Ureter (tissue), 1 donor: ENCODE measurements at places on chromosomes 13 and 19. TPM values are rescaled to one million over a fixed set of nuclear protein-coding genes. Genes with fewer than 3 reads are reported as not detected.

The ZNF528 gene
- total RNA-seq: 56.3 TPM

The CBARP gene
- total RNA-seq: 0.73 TPM

The RABAC1 gene
- 87.1 TPM for total RNA-seq

The MAP4K1 gene
- total RNA-seq: 9.0 TPM

The COG6 gene
- 30.4 TPM for total RNA-seq

The PLD3 gene
- total RNA-seq: 137 TPM

The AMH gene
- total RNA-seq: 1.3 TPM

The AKT2 gene
- 128 TPM for total RNA-seq

DNA sequence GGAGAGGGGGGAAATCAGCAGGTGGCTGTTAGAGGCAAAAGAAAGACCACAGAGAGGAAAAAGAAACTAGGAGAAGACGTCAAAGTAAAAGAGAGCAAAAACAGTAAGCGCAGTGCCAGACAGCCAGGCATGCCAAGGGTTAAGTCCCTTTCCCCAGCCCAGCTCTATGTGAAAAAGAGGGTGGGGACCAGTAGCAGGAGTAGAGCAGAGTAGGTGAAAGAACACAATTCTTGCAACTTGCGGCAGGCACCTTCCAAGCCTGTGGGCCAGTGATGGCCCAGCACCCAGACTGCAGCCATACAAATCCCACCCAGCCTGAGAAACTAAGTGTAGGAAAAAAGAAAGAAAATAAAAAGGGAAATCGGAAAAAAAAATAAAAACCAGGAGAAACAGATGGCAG is 64.2 kb upstream of the ZNF85 start:
- DNase-seq: peak; percentile 3

- no peak for DNase-seq
Observed at GRCh38 chr19:7602935-7603497, 7.4 kb downstream of the CAMSAP3 start.

DNA sequence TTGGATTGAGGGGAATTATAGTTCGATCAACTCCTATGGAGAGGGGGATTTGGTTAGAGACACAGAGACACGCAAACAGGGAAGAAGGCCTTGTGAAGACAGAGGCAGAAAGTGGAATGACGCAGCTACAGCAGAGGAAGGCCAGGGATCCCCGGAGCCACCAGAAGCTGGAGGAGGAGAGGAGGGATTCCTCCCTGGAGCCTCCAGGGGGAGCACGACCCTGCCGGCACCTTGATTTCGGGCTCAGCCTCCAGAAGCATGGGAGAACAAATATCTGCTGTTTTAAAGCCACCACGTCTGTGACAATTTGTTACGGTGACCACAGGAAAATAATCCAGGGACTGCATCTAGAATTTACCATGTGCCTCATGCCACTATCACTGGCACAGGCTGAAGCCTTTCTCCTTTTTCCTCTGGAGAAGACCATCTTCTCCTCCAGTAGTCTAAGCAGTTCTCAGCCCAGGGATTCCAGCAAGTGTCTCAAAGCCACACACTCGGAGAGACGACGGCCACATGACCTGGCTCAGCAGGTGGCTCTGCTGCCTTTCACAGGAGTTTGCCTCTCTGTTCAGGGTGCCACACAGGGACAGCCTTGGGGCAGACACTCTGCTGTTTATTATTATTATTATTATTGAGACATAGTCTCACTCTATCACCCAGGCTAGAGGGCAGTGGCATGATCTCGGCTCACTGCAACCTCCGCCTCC is 39.9 kb upstream of the CCNE1 start:
- peak; percentile 60 for DNase-seq

DNA sequence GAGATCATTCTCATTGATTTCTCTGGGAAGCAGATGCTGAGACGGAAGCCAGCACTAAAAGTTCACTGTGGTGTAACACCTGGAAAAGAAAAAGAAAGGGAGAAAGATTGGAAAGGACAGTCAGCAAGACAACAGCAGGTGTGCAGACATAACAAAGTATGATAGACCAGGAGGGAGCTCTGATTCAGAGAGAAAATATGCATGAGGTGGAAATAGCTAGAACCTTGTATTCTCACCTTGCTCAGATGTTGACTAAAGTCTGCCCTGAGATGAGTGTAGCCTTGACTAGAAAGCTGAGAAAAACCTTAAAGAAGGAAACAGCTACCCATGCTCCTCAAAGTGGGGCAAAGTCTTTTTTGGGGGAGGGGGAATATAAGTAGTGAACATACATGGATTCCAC is 1711.8 kb downstream of the EFNB2 start:
- DNase-seq: no peak

DNA sequence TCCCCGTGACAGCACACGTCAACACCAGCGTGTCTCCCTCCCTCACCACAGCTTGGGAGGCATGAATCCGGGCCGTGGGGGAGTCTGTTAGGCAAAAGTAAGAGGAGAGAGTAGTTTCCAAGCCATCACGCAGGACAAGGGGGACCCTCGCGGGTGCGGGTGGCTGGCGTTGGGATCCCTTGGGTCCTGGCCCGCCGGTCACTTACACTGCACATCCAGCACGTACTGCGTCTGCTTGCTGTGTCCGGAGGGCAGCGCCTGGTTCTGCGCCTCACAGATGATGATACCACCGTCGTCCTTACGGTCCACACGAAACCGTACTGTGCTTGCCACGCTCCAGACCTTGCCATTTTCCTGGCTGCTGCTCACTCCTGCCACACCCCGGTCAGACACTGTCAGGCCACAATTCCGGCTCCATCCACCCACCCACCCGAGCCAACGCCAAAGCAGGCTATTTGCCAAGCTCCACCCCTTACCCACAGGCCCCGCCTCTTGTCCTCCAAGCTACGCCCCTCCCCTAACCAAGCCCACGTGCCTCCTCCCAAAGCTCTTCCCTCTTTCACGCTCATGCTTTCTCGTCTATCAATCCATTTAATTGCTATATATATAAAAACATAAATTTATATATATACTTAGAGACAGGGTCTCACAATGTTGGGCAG is 6.6 kb upstream of the ZNF428 start:
- no peak for DNase-seq

DNA sequence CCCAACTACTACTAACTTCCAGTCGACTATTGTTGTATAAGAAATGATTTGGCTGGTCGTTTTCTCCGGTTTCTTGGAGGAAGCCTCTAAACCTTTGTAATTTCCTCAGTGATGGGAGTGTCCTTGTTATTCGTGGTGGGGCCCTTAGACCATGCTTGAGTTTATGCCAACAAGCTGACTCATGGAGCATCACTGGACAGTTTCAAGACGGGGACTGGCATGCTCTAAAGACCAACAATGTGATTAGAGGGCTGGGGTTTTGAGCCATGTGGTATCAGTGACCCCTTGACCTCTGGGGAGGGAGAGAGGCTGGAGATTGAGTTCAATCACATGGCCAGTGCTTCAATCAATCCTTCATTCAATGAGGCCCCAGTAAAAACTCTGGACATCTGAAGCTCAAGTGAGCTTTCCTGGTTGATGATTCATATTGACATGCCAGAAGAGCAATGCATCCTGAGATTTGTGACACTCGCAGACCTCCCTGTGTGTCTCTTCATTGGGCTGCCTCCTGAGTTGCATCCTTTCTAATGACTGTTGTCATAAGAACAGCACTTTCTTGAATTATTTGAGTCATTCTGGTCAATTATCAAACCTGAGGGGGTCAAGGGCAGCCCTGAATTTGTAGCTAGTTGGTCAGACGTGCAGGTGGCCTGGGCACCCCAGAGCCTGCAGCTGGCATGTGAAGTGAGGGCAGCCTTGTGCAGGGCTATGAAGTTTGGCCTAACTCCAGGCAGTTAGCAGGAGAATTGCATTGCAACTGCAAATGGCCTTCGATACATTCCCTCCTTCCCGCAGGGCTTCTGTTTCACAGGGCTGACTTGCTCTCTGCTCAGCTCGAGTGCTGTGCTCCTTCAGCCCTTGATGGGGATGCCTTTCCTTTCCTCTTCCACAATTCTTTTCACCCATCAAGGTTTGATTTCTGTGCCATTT is 246.5 kb downstream of the FGF9 start:
- no peak for DNase-seq

GRCh38 chr13:88592105-88592504 is 920.9 kb downstream of the SLITRK5 start:
- DNase-seq: no peak

DNA sequence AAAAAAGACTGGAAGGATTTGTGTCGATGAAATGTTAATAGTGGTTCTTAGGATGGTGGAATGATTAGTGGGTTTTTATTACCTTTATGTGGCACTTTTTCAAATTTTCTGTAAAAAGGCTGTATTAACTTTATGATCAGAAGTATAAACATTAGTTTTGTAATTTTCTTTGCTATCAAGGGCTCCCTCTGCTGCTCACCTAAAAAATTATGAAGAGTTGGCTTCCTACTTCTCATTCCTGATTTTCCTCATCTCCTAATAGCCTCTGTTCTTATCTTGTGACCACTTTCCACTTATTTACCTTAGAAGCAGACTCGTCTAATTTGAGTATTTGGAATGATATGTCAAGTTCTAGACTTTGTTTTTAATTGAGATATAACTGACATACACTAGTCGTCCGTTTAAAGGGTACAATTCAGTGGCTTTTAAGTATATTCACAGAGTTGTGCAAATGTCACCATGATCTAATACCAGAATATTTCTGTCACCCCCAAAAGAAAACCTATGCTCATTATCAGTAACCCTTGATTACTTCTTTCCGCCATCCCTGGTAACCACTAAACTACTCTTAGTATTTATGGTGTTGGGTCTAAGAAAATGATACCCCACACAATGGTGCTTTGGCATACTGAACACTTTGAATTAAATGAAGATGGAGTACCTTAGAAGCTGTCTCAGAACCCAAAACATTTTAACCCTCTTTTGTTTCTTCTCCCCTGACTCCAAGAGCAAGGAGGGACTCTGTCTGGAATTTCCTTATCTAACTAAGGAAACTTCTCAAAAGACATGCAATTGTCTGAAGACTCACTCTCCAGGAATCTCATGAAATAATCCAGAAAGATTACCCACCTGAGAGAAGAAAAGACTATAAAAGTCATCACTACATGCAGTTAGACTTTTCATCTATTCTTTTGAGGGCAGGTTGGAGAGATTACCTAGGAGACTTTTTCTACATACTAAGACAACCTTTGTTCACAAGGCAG is 311.3 kb downstream of the DLEU7 start:
- no peak for DNase-seq

DNA sequence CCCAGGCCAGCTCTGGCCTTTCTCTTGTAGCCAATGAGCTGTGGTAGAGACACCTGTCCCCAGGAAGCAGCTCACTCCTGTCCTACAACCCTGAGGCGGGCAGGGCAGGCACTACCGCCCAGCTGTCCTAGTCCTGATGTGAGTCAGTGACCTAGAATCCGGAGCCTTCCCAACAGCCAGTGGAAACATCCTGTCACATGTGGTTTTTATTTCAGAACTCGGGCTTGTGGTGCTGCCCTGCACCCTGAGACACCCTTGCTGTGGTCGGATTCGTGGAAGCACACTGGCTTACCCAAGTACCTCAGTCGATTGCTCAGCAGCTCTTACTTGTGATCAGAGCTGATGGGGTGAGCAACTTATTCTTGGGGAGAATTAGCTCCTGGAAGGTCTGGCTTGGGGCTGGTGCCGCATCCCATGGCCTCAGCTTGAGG is 83.6 kb upstream of the ARHGEF7 start:
- DNase-seq: no peak

DNA sequence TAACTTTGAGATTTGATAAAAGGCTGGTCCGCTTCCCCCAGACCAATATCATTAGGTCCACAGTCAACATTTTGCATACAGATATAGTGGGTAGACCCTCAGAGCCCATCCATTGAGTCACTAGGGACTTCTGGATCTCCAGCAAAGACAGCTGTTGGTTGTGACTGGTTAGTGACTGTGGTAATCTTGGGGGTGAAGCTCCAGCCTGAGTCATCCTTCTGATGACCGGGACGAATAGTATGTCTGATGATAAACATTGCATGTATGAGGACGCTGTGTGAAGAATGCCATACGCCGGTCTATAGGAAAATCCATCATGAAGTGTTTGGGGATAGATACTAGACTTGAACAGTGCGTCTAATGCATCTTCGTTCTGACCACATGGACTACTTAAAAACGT is 307.0 kb downstream of the UQCRFS1 start:
- DNase-seq: no peak
